ENCODE measurements at places on chromosomes 3 and 15.

DNA sequence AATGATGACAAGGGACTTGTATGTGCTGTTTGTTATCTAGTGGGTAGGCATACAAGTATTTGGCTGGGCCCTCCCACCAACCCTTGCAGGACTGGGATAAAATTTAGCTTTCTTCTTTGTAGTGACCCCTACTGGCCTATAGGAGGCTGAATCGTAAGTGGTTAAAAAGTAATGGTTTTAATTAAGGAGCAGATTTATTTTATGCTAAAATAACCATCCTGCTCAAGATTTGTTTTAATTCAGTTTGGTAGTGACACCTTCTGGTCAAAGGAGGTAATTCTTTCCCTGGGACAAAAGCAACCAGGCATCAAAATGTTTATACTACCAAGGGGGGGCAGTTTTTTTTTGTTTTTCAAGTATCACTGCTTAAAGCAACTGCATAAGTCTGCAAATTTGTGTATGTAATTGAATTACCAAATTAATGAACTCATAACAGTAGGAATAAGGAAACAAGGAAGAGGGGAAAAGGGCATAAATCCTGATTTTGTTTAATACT lies 70.7 kb downstream of the TOP2B start:
- no peak for DNase-seq

DNA sequence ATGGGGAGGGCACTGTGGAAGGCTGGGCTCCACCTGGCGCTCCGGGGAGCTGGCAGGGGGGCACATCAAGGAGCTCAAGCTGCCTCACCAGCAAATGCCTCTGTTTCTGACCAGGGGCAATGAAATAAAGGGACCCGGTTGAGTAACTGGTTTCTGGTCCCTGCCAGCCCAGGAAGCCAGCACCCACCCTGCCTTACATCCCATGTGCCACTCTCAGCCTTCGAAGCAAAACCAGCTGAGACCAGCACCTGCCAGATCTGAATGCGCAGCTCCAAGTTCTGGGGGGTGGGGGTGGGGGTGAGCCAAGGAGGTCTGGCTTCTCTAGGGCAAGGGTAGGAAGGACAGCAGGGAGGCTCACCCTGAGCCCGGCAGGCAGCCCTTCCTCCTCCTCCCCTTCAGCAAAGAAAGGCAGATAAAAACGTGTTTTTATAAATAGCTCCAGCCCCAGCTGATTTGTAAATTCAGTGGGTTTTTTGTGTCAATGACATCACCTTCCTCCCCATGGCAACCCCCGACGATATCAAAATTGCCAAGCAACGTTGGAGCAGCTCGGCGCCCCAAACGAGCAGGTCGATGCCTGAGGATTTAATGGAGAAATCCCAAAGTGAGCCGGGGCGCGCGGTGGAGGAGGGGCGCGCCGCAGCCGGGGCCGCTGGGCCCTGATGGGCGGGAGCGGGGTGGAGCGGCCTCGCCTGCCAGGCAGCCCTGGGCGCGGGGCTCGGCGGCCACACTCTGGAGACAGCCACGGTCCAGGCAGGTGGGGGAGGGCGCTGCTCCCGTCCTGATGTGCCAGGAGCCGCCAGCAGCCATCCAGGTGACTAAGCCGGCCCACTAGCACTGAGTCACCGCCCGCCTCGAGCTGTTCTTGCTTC lies at the start of gene PAK6:
TSS of gene PAK6 (plus strand) at position 532 of the 872 bp plus-strand sequence. CDS start 25,723 bp downstream, outside the sequence.
- no peak for DNase-seq

GRCh38 chr3:44414517-44415090 lies 62.9 kb downstream of the ZNF445 start:
- no peak for DNase-seq

GRCh38 chr15:85746641-85747040 lies 48.1 kb downstream of the KLHL25 start:
- no peak for DNase-seq

DNA sequence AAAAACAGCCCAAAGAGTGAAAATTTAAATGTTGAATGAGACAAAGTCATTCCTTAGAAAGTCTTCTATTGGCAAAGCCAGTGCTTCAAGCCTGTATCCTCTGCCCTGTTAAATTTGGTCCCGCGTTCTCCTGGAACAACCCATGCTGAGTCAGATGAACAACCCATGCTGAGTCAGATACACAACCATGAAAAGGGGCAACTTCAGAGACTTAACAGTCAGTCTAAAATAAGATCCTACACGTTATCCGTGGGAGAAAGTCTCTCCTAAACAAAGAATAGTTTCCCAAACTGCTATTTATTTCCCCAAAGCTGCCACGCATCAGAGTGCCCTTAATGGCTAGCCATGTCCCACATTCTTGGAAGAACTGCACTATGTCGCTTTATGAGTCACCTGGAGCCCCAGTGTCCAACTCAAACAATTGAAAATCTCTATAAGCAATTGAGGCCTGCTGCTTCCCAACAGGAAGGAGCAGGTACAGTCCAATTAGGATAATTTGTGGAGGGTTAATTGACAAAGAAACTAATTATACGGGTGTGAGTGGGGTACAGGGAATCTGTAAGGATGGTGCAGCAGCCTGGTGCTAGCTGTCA lies 66.1 kb downstream of the WHAMM start:
- DNase-seq, result no peak

DNA sequence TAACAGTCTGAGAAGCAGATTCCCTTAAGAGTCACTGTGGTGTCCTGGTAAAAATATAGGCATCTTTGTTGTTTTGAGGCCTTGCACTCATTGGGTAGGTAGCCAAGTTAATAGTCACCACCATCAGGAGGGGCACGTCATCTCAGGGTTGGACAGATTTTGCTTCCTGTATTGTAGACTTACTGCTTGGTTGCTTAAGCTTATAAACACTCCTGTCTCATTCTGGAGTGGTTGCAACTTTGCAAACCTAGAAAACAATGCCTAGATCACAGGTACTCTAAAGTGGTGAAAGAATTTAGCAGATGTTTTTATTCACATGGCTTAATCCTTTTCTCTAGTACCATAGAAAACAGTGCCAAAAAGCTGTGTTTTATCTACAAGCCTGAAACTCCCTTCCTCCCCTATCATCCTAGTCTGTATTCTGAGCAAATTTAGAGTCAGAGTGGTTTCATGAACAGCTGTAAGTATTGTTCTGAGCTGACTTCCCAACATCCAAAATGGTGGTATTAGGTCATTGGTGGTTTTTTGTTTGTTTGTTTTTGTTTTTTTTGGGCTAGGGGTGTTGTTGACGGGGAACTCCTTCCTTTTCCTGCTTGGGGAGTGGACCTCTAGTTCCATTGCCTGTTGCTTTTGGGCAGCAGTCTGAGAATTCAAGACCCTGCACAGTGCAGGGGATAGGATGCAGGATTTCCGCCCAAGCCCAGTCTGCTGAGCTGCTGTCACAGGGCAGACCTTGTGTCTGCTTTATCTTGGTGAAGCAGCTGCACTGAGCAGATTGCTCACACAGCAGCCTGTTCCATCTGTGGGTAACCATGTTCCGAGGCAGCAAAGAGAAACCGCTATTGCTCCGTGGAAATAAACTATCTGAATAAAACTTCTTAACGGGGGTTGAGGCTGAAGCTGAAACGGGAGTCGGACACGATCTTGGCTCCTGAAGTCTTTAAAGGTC lies 202.0 kb downstream of the AKAP13 start:
- peak; percentile 29 for DNase-seq

- DNase-seq, result no peak
Measured at GRCh38 chr3:124579641-124580040, 150.6 kb upstream of the UMPS start.

GRCh38 chr3:54515441-54516213 lies 393.3 kb downstream of the CACNA2D3 start:
- DNase-seq, result no peak

- DNase-seq, result no peak
Measured at GRCh38 chr3:189841473-189842205, 210.4 kb downstream of the TP63 start.

DNA sequence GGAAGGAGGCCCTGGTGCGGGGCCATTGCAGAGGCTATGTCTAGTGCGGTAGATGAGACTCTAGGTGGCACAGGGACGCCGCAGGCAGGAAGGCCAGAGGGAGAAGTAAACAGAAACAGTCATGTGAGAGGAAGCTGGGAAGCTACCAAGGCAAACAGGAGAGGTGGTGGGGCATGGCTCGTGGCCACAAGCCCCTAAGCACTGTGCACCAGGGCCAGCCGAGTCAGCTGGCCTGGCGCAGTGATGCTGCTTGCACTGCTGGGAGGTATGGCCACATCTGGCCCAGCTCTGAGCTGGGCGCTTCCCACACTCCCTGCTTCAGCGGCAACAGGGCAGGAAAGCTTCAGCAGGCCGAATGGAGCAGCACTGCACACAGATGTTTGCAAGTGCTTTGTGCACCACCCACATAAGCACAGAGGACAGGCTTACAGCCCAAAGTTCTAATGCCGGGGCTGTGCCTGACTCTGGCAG lies 76.6 kb downstream of the SRGAP3 start:
- no peak for DNase-seq

DNA sequence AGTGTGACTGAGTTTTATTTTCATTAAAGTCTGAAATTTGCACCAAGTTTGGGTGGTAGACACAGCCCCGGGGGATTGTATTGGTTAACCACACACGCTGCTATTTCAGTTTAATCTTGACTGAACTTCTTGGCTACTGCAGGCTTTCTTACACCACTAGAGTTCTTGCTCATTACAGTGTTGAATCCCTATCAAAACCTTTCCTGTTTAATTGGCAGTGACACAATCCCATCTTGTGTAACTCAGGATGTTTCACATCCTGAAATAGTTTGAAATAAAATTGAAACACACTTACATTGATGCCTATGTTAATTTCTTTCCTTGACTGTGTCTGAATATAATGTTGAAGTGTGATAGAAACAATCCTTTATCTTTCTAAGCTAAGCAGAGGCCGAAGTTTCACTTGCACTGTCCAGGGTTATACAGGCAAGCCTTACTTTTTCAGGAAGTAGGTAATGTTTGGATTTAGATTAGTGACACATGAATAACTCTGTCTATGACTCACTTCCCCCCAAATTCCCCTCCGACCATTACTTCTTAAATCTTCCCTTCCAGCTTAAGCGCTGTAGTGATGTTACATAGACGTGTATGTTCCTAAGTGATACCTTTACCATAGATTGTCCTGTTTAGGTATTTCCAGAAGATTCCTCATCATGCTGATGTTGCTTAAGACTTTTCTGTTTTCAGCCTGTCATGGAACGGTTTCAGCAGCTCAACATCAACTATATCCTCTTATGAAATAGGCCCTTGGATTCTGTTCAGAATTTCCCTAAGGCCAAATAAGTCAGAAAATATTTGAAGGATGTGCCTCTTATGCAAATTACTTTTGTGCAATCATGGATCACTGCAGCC lies 16.8 kb downstream of the ATG7 start:
- DNase-seq, result no peak

DNA sequence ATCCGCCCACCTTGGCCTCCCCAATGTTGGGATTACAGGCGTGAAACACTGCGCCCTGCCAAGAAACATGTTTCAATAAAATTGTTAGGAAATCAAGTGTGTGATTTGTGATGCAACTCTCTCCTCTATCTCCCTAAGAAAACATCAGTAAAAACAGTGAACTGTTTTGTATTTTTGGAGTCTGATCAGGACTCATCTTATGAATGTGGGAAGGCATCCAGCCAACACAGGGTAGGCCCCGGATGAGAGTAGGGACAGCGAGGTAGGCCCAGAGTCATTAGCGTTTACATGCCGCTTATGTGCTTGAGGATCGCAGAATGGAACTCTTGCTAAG lies 884 bp upstream of the GLYCTK start:
- DNase-seq, result no peak

DNA sequence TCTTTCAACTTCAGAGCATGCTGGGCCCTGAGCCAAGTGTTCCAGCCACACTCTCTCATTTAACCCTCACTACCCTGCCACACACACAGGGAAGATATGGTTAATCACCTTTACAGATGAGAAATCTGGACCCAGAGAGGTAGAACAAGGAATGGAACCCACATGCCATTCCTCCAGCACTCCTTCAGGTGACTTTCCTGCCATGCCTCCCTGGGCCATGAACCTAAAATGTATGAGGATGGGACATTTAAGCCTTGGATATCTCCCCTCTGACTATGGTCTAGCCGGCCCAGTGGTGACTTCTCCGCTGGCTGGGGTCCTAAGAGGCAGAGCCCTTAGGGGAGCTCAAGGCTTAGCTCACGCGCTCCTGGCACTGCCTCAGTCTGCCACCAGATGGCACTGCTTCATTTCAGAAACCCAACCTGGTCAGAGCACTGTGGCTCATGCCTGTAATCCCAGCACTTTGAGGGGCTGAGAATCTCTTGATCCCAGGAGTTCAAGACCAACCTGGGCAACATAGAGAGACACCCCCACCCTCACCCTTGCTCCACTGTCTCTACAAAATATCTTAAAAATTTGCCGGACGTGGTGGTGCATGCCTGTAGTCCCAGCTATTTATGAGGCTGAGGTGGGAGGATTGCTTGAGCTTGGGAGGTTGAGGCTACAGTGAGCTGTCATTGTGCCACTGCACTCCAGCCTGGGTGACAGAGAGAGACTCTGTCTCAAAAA lies 2.2 kb upstream of the DCAF1 start:
- DNase-seq, result no peak
